ENCODE measurements at places on chromosomes 2 and 18.

GRCh38 chr2:188523919-188524318 is 232.2 kb downstream of the GULP1 start:
- DNase-seq: no peak

DNA sequence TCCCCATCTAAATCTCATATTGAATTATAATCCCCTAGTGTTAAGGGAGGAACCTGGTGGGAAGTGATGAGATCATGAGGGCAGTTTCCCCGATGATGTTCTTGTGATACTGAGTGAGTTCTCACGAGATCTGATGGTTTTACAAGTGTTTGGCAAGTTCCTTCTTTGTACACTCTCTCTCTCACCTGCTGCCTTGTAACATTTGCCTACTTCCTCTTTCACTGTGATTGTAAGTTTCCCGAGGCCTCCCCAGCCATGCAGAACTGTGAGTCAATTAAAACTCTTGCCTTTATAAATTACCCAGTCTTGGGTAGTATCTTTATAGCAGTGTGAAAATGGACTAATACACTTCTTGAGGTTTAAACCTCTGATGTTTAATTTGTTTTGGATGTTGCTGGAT is 177.5 kb downstream of the CD8B2 start:
- no peak for DNase-seq

DNA sequence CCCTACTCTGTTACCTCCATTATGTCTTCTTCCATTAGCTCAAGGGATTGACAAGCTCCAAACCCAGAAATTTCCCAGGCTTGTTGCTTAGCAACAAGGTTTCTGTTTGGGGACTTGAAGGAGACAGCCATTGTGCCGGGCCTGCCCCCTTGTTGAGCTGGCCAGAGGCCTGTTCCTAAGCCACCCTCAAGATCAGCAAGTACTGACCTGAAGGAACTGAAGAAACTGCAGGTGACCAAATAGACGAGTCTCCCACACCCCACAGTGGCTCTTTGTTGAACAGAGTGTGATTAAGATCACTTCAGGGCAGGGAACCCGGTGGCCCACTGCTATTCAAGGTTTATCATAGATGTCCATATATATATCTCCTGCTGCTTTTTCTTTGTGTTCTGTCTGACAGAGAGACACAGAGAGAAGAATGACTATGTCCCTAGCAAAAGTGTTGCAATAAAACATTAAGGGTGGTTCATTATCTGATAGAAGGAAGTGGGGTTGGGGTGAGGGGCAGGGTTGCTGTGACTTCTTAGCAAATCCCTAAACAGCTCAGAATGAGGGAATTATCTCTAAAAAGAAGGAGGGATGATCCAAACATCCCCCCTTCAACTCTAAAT is 69.2 kb downstream of the RNF144A start:
- no peak for DNase-seq

GRCh38 chr2:224062481-224063297 is 23.6 kb upstream of the SERPINE2 start:
- no peak for DNase-seq

DNA sequence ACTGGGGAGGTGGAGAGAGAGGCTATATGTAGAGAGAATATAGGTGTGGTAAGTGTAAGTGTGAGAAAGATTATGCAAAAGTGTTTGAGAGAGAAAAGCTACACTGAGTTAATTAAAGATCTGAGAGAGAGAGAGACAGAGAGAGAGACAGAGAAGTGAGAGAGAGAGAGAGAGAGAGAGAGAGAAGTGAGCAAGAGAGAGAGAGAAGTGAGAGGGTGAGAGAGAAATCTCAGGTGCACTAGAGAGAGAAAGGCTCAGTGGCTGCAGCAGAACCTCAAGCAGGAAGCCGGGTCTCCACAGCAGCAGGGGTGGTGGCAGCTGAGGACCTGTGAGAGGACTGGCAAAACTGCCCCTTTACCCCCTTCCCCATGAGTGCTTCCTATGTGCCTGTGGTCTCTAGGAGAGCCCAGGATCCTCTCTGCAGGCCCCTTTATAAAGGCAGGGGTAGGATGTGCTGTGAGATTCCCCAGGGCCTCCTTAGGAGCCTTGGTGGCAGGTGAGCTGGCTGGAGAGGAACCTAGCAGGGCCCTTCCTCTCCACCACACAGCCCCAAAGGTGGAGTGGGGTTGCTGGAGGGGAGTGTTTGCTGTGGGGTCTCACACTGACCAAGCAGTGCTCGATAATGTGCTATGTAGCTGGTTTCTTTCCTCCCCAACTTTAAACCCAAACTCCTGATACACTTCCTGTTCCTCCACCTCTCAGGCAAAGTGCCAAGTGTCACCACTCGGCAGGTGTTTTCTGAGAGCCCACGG is 52.6 kb downstream of the SLC4A5 start:
- no peak for DNase-seq

GRCh38 chr2:9644603-9645002 is 13.8 kb upstream of the YWHAQ start:
- DNase-seq: no peak

DNA sequence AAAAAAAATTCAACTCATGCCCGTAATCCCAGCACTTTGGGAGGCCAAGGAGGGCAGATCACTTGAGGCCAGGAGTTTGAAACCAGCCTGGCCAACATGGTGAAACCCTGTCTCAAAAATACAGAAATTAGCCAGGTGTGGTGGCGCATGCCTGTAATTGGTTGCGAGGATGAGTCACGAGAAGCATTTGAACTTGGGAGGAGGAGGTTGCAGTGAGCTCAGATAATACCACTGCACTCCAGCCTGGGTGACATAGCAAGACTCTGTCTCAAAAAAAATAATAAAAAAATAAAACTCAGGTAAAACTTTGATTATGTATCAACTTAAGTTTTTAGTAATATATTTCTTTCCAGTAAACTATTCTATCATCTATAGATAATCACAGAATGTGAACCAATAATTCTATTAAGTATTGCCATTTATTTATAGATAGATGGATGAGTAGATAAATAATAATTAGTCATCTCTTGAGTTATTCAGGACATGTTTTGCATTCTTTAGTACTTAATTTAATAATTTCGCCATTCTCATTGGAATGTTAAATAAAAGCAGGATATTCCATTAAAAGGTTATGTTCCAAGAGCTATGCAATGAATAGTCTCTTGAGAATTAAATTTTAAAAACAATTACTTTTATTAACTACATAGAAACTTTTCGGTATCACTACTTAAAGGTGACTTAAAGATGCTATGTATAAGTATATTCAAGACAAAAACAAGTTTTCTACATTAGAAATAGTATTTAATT is 48.7 kb downstream of the WDPCP start:
- no peak for DNase-seq

GRCh38 chr2:118190474-118190873 is 102.2 kb downstream of the INSIG2 start:
- DNase-seq: no peak

DNA sequence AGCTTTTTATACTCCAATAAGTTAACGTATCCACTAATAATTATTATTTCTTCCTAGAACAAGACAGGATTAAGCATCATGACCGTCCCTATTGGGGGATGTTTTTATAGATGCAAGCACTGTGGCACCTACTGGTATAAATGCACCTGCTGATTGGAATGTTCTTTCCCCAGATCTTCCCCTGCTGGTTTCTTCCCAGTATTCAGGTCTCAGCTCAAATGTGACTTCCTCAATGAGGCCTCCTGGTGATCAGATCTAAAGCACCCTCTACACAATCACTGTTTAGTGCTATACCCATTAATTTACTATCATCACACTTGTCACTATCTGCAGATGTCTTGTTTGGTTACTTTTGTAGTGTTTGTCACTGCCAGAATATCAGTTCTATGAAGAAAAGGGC is 3.9 kb upstream of the TYMS start:
- no peak for DNase-seq

GRCh38 chr2:20153131-20153851 is 71.6 kb downstream of the SDC1 start:
- DNase-seq: no peak

- DNase-seq: no peak
These were observed 9.5 kb downstream of the KCNG2 start for GRCh38 chr18:79806976-79807841.

DNA sequence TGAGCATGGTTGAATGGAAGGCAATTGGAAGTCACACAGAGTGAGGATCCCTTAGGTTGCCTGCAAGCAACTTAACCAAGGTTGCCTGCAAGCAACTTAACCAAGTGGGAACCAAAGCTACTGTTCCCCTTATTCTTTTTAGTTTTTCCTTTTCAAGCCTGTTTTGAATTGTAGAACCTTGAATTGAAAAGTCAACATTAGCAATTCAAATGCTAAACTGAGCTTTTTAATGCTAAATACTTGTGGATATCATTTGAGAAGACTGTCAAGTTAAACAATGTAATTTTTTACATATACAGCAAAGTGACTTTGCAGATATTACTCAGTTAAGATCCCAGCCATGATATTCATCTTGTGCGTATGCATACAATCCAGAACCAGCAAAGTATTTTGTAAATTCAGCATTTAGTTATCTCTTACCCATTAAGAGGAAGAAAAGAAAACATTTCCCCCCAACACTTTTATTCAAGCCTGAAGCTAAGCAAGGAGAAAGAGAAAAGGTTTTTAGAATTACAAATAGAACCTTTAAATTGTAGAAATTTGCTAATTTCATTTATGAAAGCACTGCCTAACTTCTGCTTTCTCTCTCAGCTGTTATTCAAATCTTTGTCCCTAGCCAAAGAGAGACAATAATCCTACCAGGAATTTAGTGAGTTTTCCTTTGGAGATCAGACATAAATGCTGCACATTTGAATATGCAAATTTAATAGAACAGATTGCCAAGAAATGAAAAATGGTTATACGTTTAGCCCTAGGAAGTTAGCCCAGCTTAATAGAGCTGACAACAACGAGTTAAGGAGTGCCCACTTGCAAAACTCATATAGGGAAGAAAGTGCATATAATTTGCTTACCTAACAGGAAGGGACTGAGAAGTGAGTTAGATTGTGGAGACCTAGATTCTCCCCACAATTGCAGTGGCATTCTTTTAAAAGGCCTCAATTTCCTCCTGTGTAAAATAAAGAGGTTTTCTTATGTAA is 643.2 kb upstream of the PIK3C3 start:
- DNase-seq: no peak

DNA sequence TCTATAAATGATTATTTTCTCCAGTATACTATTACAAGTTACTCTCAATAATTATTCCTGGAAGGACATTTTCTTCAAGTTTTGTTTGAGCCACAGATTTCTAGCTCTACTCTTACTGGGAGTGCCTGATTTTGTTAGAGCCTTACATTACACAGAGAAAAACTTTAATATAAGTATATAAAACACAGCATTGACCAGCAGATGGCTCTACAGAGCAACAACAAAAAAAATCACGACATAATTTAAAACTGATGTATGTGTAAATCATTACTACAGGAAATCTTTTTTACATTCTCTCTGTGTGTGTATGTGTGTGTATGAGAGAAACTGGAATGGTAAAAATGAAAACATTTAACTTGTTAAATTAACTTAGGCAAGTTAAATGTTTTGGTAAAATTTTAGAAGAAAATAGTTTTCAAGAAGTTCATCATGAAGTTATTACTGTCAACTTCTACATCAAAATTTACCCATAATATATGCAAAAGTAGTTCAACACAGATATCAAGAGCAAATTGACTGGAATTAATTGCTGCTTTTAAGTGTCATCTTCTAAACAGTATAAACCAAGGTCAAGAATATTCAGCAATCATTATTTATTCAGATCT is 103.3 kb downstream of the MDH1 start:
- DNase-seq: peak; percentile 44

- peak; percentile 3 for DNase-seq
These were observed 243.0 kb upstream of the CYRIA start for GRCh38 chr2:16908656-16909055.

DNA sequence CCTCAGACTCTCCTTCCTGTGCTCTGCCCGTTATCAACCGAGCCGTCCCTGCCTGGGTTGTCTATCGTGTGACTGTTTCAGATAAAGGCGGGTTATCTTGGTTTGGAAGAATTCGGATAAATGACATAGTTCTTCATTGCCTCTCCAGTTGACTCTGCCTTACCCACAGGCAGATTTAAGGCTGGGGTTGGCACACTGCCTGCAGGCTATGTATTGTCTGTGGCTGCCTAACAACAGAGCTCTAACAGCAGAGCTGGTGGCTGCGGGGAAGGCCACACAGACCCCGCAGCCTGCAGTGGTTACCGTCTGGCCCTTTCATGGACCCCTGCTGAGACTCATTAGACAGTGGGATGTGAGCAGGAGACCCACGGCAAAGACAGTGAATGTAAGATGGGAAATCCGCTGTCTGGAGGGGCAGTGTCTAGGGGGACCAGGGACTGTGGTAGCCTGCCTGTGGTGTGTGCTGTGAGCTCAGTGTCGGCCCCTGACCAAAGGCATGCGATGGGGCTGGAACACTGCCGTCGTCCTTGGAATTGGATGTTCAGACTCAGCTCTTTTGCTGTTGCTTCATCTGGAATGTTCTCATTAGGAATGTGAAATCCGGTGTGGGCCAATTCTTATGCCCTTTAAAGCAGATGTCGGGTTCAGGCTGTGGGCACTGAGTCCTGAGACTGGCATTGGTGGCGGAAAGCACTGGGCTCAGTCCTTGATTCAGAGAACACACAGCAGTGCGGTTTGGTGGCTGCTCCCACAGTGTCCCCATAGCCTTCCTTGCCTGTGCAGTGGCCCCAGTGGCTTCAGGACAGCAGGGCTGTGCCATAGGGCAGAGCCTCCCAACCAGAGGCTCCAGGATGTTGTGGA is 44.5 kb downstream of the SH3RF3 start:
- DNase-seq: peak; percentile 62

DNA sequence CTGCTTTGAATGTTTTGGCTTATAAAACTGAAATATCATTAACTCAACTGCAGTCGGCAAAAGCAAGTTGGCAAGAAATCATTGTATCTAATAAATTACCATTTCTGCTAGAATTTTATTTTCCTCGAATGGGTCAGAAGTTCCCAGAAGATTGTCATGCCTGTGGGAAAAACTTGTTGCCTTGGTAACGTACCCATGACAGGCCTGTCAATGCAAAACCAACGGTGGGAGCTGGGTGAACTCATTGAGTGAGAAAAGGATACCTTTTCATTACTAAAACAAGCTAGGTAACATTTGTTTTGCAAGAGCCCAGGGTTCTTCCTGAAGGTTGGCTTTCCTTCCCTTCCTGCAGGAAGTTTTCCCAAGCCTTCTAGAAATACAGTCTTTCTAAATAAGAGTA is 9.5 kb downstream of the PLB1 start:
- DNase-seq: no peak

- no peak for DNase-seq
These were observed 507.1 kb upstream of the TNP1 start for GRCh38 chr2:217366966-217367365.

GRCh38 chr2:109637749-109638570 is 23.8 kb downstream of the SOWAHC start:
- DNase-seq: no peak

DNA sequence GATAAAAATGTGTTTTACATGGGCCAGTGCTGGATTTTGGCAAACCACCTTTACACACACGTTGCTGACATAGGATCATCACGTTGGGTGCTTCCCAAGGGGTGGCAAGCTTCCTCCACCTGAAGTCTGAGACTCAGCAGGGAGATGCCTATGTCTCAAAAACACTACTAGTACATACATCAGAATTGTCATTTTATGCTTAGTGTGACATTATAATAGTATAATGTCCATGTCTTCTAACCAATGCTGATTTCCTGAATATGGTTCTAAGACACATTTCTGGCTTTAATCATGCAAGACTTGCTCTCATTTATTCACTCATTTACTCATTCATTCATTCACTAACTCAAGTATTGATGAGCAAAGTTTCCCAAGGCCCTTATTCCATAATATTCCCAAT is 322.3 kb downstream of the LNPK start:
- no peak for DNase-seq

Data from fibroblast of skin of left biceps (primary cell).